ENCODE measurements at places on chromosomes 6 and 20. TPM values are rescaled to one million over a fixed set of nuclear protein-coding genes. Genes with fewer than 3 reads are reported as not detected.

SLC44A4 gene
- not detected for total RNA-seq

BTN1A1 gene
- total RNA-seq, result 0.74 TPM

HLA-DRB5 gene
- total RNA-seq, result 174 TPM

DNAH8 gene
- 1.1 TPM for total RNA-seq

CST7 gene
- total RNA-seq, result 0.56 TPM

DNA sequence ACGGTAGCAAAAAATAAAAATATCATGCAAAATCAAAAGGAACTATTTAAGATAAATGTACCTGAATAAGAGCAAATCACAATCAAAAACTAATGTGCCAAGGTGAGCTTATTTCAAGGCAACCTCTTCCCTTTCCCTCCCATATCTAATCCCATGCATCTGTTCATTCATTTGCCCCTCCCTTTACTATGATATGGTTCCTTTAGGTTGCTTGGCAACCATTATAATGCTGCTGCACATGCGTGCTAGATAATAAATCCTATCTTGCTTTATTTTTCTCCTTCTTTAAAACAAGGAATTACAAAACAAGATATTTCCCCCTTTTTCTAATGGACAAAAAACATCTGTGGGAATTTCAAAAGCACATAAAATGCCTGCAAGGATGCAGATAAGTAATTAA lies 318.2 kb upstream of the POU3F2 start:
- no peak for DNase-seq

GRCh38 chr6:187210-187861 lies 105.0 kb upstream of the DUSP22 start:
- DNase-seq, result peak; percentile 23

- no peak for DNase-seq
These were observed 125.2 kb downstream of the TAF4 start for GRCh38 chr20:61940491-61940890.

ZNF334 gene
- total RNA-seq, result 0.07 TPM

LCA5 gene
- 0.92 TPM for total RNA-seq

IMPG1 gene
- total RNA-seq, result not detected

GRCh38 chr6:100203400-100203799 lies 209.4 kb upstream of the MCHR2 start:
- no peak for DNase-seq

DNA sequence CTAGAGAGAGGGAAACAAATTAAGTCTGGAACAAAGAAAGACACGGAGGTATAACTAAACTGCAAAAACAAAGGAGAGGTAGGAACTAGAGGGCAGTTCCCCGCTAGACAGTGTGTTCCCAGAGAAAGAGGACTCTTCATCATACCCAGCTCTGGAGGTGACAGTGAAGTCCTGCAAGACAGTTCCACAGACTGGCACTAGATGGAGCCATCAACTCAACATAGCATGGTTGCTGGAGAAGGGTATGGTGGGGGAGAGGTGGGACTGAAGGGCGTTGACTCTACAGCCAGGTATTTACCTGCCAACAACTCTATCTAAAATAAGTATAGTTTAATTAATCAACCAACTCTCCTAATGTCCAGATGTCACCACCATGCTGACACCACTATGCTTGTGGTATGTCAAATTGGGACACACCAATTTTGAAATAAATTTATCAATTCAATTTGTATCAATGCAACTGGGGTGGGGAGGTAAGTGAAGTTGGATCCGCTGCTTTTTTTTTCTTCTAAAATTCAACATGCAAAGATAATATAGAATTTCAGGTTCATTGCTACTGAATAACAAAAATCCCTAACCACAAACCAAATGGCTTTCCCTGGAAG lies 9.7 kb downstream of the BACH2 start:
- peak; percentile 75 for DNase-seq

DNA sequence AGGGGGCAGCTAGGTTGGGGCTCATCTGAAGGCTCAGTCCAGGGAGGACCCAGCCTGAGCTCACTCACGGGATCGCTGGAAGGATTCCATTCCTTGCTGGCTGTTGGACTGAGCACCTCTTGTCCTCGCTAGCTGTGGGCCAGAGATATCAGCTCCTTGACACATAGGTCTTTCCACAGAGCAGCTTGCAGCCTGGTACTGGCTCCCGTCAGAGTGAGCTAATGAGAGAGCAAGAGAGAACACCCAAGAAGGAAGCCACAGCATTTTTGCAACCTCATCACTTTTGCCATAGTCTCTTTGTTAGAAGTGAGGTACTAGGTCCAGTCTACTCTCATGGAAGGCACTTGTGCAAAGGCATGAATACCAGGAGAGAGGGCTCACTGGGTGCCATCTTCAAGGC lies 179.9 kb downstream of the CDC5L start:
- DNase-seq, result no peak

FOXQ1 gene
- not detected for total RNA-seq

ELOVL5 gene
- total RNA-seq, result 134 TPM

DNA sequence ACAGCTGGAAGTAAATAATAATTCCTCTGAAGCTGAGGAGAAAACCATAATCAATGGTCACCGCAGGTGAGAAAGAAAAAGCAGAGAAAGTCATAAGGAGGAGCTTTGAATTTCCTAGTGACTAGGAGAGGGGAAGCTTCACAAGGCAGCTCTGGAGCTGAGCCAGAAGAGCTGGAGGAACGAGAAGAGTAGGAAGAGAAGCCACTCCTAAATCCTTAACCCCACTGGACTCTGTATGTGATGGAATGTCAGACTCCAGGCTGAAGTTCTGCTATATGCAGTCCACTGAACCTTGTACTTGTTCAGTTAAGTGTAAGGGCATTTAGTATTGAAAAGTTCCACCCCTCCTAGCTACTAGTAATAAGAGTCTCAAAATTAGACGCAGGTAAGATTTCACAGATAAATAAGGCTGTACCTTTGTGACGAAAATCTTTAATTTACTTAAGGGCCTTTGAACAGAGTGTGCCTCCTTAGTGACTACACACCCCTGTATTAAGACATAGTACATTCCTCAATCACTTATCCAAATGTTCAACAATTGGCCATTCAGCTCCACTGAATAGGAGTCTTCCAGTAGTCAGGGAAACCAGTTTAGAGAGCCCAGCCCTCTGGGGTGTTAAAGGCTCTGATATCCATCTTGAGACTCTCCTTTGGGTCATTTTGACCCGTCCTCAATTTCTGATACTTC lies 71.4 kb upstream of the UFL1 start:
- DNase-seq, result no peak

GRCh38 chr6:158337332-158337731 lies 25.1 kb downstream of the TULP4 start:
- no peak for DNase-seq

DNA sequence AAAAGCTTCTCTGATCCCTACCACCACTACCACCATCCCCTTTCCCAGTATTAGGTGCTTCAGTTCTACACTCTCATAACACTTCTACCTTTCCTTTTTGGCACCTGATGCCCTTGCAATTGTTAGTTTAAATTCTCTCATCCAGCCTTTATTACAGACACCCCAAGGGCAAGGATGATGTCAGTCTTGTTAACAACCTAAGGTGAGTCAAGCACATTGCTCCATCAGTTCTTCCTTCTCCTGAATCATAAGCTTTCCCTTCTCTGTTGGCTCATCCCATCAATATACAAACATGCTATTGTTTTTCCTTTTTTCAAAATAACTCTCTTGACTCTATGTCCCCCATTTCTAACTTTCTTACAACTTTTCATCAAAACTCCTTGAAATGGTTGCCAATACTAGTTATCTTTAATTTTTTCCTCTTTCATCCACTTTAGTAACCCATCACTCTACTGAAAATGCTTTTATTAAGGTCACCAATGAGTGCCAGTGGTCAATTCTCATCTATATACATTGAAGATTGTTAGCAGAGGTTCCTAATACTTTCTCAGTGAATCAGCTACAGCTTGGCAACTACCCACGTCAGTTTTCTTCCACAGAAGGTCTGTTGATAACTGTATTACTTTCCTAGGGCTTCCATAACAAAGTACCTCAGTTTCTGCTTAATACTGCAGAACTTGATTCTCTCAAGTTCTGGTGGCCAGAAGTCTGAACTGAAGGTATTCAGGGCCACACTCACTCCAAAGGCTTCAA lies 97.1 kb upstream of the FLRT3 start:
- DNase-seq, result no peak

POPDC3 gene
- not detected for total RNA-seq

GRCh38 chr20:36128463-36129159 lies 25.9 kb upstream of the EPB41L1 start:
- no peak for DNase-seq

SLC13A3 gene
- total RNA-seq, result 0.49 TPM

COL11A2 gene
- total RNA-seq, result 0.39 TPM

NINL gene
- 5.5 TPM for total RNA-seq

Measured in B cell (primary cell).